Ascending aorta (tissue), 2 donors: ENCODE measurements at places on chromosomes 4 and X.

- H3K27me3 ChIP-seq: no peaks in the 10 kb centered on the region
- H3K36me3 ChIP-seq: no peaks in the 10 kb centered on the region
- H3K27ac ChIP-seq: peak overlapping the region; percentile 39
- H3K4me1 ChIP-seq: no peaks in the 10 kb centered on the region
- peak overlapping the region; percentile 50 for H3K4me3 ChIP-seq
- no peak for DNase-seq
These were observed 491 bp downstream of the ARHGEF6 start for GRCh38 chrX:136780241-136780640.

DNA sequence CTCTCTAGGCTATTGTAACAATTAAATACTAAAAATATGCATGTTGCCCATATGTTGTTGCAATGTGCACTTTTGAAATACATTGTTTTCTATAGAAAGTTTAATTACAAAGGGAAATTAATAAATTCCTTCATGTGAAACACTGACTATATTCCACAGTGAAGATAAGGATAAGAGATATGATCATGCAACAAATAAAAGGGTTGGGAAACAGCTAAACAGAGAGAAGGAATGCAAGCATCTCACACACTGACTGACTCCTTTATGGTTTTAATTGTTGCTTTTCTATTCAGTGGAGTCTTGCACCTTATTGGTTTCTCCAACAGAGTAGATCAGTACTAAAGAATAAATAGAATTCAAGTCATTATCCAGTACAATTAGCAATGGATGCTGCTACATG lies 37.8 kb downstream of the ELOVL6 start:
- no peak overlapping the region for H3K27ac ChIP-seq
- H3K4me3 ChIP-seq: no peak overlapping the region
- no peaks in the 10 kb centered on the region for H3K36me3 ChIP-seq
- no peak for DNase-seq
- H3K27me3 ChIP-seq: no peaks in the 10 kb centered on the region

- H3K27me3 ChIP-seq: no peaks in the 10 kb centered on the region
- no peak overlapping the region for H3K4me3 ChIP-seq
These were observed 74.0 kb downstream of the PAK3 start for GRCh38 chrX:111170017-111170416.

DNA sequence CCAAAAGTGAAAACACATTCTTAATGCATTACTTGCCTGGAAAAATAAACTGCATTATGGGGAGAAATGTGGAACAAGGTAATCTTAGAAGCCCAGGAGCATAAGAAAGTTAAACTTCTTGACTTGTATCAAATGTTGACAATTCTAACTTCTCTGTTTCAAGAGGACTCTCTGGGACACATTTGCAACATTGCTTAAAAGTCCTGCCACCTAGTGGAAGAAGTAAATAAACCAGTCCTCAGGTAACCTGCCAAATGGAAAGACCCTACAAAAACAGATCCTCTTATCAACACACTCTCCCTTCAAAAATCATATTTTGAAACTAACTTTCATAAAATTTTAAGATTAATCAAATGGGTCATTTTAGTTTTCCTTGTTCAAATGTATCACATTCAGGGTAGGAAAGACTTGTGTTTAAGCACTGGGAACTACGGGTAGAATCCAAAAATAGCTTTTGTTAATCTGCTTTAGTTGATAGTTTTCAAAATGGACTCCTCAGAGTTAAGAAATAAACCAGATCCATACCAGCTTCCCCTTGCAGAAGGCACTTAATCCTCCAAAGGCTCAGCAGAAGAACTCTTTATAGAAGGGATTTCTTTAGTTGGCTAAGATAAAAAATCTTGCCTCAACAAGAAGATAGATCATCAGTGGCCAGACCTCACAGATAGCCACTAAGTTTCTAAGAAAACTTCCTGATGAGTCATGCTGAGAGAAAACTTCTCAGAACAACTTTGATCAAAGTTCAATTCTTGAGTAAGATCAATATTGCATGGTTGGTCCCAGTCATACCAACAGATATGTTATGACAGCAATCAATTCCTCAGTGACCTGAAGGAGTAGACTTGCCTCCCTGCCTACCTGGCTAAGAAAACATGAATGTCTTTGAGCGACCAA lies 141.7 kb downstream of the HHIP start:
- DNase-seq: no peak
- H3K27me3 ChIP-seq: no peaks in the 10 kb centered on the region
- no peaks in the 10 kb centered on the region for H3K36me3 ChIP-seq
- no peak overlapping the region for H3K27ac ChIP-seq
- no peaks in the 10 kb centered on the region for H3K4me1 ChIP-seq

GRCh38 chrX:72536542-72536941 lies 36.1 kb downstream of the HDAC8 start:
- H3K36me3 ChIP-seq: no peaks in the 10 kb centered on the region
- no peaks in the 10 kb centered on the region for H3K27me3 ChIP-seq
- peak overlapping the region; percentile 46 for H3K27ac ChIP-seq
- peaks cover 2% of the 10 kb centered on the region for H3K4me1 ChIP-seq
- no peak overlapping the region for H3K4me3 ChIP-seq

DNA sequence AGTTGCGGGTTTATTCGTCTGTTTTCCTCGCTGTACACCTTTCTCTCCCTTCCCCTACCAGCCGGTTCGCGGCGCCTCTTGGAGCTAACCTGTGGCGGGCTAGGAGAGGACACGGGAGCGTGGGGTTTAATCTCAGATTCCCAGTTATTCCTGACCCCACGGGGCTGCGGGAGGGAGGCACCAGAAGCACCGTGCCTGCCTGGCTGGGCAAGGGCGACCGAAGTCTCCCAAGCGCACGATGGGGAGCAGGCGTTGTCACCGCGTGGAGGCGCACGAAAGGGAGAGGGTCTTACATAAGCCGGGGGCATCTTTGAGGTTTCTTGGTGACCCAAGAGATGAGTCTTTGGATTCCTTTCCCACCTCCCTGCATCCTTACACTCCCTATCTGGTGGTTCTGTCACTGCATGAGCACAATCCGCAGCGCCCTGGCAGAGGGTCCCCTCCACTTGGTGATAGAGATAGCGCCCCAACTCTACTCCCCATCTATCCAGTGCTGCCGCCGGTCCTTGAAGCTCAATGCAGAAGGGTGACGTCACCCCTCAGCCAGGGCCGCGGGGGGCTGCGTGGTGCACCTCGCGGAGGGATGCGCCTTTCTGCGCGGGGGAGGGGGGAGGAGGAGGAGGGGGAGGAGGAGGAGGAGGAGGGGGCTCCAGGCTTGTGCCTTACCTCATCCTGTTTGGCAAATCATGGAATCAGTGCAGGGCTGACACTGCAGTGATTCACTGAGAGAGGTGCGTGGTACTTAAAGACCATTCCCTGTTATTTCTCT lies 793 bp downstream of the TSPAN7 start:
- no peaks in the 10 kb centered on the region for H3K27me3 ChIP-seq
- H3K4me1 ChIP-seq: no peaks in the 10 kb centered on the region
- DNase-seq: peak; percentile 65
- H3K4me3 ChIP-seq: peak overlapping the region; percentile 72
- no peaks in the 10 kb centered on the region for H3K36me3 ChIP-seq
